ENCODE measurements at places on chromosomes 12 and 14. TPM values are rescaled to one million over a fixed set of nuclear protein-coding genes. Genes with fewer than 3 reads are reported as not detected.

TSPAN19 gene
- total RNA-seq: not detected

NANOG gene
- total RNA-seq: not detected

INHBC gene
- total RNA-seq: 0.09 TPM

P2RX2 gene
- not detected for total RNA-seq

KCTD10 gene
- total RNA-seq: 37.6 TPM

MYF6 gene
- total RNA-seq: not detected

PRKD1 gene
- total RNA-seq: 29.9 TPM

VWF gene
- total RNA-seq: 0.35 TPM

CAPZA3 gene
- not detected for total RNA-seq

CIROP gene
- total RNA-seq: not detected
